ENCODE measurements at places on chromosomes 16 and 17.

- no peak for DNase-seq
Measured at GRCh38 chr16:30437511-30438046, 7.7 kb upstream of the DCTPP1 start.

DNA sequence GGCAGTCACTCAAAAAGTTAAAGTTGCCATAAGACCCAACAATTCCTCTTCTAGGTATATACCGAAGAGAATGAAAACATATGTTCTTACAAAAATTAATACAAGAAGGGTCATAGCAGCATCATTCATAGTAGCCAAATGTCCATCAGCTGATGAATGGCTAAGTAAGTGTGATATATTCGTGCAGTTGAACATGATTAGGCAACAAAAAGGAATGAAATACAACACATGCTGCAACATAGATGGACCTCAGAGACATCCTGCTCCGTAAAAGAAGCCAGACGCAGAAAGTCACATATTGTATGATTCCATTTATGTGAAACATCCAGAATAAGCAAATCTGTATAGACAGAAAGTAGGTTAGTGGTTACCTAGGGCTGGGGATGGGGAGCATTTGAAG lies 229.4 kb upstream of the CACNG5 start:
- DNase-seq: no peak

DNA sequence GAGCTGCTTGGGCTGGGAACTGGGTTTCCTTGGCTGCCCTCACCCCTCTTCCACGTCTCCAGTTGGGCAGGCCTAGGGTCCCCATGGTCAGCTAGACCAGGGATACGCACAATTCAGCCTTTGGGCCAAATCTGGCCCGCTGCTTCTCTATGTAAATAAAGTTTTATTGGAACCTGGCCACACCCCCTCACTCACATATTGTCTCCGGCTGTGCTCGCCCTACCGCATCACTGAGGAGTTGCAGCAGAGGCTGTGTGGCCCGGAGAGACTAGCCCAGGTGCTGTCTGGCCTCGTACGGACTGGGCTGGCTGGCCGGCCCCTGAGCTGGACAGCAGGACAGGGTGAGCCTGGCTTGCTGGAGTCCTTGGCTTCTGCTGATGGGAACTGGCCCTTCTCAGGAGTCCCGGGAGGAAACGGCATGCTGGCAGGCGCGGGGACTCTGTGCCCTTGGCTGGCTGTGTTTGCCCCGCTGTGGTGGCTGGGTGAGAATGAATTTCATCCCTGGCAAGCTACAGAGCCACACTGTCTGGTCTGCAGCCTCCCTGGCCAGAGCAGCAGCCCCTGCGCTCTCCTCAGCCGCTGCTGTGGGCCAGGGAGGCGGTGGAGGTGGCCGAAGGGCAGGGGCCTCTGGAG lies 82.0 kb downstream of the ENGASE start:
- DNase-seq: no peak

DNA sequence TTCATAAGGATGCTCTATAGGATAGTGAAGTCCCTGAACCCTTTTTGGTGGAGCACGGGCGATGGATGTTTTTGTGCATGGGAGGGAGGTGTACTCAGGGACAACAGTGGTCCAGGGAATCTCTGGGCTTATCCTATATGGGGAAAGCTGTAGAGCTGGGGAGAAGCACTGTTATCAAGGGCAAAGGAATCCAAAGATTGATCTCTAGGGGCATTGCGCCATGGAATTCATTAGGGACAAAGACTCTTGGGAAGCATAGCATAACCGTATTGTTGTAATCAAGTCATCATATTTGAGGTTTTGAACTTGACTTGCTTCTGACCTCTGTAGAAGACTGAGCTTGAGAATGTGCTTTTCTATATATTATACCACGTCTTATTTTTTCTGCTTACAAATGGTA lies 172.9 kb upstream of the ZFHX3 start:
- DNase-seq: no peak

GRCh38 chr16:81866820-81867440 lies 87.8 kb downstream of the PLCG2 start:
- no peak for DNase-seq

- DNase-seq: no peak
Measured at GRCh38 chr17:3482852-3483251, 7.1 kb downstream of the ASPA start.

GRCh38 chr17:71023249-71024030 lies 854.1 kb downstream of the KCNJ2 start:
- DNase-seq: no peak

GRCh38 chr16:70685938-70686375 lies at the start of gene MTSS2:
MTSS2 (minus strand) TSS chr16:70686053; CDS start chr16:70685791, 262 bp downstream.
- peak; percentile 89 for DNase-seq

- no peak for DNase-seq
Measured at GRCh38 chr16:59148769-59149155, 414.6 kb upstream of the GOT2 start.

DNA sequence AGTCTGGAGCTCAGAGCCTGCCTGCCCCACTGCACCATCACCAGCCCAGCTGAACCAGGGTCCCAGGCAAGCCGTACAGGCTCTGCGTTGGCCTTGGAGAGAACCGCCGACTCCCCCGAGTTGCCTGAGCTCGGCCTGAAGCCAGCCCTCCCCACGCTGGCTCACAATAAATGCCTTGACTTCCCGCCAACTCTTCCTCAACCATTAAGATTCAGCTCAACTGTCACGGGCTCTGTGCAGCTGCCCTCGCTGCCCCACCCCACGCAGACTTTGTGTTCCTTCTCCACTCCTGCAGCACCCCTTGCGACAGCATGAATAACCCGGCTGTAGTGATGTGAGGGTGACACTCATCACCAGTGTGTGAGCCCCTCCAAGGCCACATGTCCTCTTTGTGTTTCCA lies 4.8 kb upstream of the QPRT start:
- DNase-seq: no peak

- no peak for DNase-seq
Measured at GRCh38 chr16:2486645-2487516, 12.0 kb downstream of the TBC1D24 start.

DNA sequence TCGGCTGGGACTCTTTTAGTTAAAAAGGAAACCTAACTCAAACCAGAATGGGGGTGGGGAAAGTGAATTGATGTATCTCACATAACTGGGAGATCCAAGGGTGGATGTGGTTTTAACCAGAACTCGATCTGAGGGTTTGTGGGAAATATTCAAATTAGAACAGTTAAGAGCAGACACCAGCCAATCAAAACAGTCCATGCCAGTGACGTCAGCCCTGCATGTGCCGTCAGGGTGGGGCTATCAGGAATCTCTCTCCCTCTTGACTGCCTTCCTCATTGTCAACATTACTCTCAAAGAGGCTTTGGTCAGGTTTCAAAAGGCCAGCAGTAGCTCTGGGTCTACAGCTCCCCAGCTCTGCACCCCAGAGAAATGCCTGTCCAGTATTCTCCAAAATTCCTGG lies 94.2 kb upstream of the HSBP1 start:
- no peak for DNase-seq

DNA sequence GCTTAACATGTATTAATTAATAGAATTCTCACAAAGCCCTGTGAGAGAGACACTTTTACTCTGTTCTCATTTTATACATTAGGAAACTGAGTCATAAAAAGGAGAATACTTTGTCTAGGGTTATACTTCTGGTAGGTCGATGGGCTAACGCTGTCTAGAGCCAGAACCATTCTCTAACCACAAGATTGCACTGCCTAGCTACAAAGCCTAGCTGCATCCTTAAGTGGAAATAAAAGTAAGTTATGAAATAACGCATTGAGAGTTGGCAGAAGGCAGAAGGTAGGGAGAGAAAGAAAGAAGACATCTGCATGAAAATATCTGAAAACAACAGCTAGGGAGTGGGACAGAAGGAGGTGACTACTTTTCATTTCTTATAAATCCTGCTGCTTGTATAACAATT lies 33.2 kb downstream of the IRX6 start:
- no peak for DNase-seq

DNA sequence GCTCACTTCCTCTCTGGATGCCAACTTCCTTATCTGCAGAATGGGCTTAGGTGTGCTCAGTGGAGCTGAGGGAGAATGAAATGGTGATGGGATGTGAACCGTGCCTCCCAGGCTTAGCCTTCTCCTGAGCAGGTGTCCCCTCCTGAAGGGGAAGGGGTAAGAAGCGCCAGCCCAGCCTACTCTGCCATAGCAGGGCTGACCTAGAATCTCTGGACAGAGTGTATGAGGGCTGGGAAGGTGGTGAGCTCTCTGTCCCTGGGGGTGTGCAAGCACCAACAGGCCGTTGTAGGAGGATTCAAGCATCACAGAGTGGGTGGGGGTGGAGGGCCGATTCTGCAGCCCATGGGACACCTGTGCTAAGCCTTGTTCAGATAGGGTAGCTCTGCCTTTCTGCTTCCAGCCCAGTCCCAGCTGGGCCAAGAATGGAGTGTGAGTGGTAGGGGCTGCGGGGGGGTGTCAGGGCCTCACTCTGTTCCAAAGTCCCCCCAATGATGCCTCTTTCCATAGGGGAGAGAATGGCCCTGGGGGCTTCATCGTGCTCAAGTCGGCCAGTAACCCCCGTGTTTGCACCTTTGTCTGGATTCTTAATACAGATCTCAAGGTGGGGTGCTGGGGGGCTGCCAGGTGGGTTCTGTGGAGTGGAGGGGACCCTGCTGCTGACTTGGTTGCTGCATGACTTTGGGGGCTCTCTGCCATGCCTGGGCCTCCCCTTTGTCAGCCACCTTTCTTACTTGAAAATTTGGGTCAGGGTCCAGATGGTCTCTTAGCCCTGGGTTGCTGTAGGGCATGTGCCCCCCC lies 3.2 kb upstream of the TCAP start:
- no peak for DNase-seq

DNA sequence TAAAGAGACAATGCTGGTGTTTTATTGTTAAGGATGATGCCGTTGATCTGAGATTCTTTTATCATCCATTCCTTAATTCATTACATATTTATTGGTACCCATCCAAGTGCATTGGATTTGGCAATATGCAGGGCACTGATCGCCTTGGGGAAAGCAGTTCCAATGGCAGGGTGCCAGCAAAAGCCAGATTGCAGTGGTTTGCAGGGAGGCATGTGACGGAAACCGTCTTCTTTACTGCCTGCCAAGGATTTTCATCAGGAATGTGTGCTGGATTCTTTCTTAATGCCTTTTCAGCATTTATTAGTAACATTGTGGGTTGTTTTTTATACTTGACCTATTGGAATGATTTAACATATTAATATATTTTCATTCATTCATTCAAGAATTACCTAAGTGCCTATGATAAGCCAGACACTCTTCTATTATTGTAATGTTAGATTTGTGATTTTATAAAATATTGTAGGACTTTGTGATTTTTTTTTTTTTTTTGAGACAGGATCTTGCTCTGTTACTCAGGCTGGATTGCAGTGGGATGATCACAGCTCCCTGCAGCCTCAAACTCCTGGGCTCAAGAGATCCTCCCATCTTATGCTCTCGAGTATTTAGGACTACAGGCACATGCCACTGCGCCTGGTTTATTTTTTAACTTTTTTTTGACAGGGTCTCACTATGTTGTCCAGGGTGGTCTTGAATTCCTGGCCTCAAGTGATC lies 93.4 kb upstream of the TNRC6A start:
- peak; percentile 99 for DNase-seq

All from ACHN (cell line).